ENCODE measurements at places on chromosomes 1 and 21.

DNA sequence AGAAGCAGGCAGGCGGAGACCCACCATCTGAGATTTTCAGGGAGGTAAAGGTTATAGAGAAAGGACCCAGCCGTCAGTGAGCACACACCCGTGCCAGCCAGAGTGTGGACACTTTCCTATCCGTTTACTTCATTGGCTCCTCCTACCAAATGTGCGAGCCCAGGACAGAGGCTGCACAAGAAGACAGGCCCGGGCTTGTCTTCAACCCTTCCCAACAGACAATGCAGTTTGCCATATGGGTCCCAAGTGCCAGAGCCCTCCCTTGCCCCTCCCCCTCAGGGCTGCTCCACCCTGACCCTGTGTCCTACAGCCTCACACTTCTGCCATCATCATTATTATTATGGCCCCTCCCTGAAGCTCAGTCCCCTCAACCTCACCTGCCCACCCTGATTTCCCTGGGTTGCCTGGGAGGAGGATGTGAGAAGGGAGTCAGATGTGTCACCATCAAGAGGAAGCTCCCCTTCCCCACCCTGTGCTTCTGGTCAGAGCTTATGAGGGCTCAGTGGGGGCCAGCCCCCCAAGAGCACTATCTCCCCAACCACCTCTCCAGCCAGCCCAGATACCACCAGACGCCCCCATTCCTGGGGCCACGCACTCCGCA lies 9.4 kb downstream of the LAPTM5 start:
- peak; percentile 22 for DNase-seq

DNA sequence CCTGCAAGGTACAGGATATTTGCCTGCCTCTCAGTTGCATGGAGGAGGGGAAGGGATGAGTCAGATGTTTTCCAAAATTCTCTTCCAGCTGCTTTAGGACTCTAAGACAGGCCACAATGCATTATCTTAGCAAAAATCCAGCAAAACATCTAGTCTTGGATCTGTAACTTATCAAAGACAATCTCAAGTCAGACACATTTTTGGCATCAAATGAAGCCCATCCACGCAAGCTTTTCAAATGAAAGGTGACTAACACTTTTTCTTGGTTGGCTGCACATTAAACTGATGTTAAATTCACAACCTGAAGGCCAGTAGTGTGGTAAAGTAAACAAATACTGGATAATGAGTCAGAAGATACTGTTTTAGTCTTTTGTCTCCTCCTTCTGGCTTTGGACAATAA lies 21.3 kb downstream of the FAM78B start:
- DNase-seq: no peak

- no peak for DNase-seq
Observed at GRCh38 chr21:41876396-41876795, 2.7 kb downstream of the PRDM15 start.

- no peak for DNase-seq
Observed at GRCh38 chr1:209651138-209651587, 1.1 kb downstream of the LAMB3 start.

- no peak for DNase-seq
Observed at GRCh38 chr1:245578308-245578707, 423.5 kb downstream of the KIF26B start.

GRCh38 chr21:42568376-42568775 lies 54.7 kb downstream of the SLC37A1 start:
- no peak for DNase-seq

DNA sequence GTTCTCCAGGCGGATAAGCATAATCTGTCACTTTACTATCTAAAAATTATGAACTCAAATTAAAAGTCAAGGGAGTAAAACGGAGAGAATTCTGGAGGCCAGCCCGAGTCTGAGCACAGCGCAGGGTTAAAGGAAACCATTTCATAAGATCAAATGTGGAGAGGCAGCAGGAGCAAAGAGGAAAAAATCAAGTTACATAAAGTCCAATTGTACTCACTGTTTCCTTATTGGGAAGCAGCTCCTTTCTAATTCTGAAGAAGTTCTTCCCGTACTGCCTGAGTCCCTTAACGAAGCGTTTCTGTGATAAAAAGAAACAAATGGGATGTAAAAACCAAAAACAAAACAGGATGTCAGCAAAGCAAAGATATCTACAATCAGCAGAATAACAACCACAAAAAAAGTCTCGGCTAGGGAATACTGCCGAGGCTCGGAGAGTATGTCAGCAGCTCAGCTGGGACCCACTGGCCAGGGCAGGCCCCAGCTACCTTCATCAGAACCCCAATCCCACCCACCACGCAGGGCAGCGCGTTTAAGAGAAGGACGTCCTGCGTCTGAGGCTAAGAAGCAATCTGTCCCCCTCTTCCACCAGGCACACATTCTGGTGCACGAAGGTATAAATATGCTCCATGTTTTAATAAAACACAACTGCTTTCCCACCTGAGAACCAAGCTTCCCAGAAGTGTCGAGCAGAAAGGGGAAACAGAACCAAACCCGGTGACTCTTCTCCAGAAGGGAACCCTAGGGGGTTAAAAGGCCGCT lies 104.8 kb downstream of the SLC45A1 start:
- DNase-seq: no peak

- no peak for DNase-seq
Observed at GRCh38 chr1:221117133-221117532, 237.9 kb downstream of the HLX start.

GRCh38 chr1:224339442-224340033 lies 9.6 kb upstream of the NVL start:
- no peak for DNase-seq

GRCh38 chr1:228004331-228004855 lies 2.4 kb upstream of the WNT3A start:
- DNase-seq: no peak

DNA sequence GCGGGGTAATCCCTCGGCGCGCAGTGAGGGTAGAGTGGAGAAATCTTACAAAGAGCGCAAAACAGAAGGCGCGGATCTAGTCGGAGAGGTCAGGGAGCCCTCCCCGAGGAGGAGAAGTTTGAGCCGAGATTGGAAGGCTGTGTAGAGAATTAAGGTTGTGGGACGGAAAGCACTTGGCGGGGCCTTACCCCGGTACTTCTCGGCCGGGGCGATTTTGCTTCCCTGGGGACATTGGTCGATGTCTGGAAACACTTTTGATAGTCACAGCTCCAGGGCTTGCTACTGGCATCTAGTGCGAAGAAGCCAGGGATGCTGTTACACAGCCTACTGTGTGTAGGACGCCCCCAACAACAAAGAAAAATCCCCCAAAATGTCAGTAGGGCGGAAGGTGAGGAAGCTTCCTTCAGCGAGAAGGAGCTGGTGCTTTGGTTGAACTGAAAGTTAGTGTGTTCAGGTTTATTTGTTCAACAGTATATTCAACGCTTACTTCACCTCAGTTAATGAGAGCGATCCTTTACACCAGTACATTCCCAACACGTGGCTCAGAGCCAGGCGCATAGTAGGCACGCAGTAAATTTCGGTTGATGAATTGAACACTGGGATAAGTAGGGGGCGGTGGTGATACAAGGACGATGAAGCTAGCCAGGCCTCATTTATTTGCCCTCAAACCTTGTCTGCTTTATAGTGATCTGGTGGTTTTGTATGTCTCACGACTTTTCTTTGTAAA lies 807 bp downstream of the CEP85 start:
- peak; percentile 38 for DNase-seq

GRCh38 chr1:208668991-208669390 lies 424.8 kb upstream of the PLXNA2 start:
- no peak for DNase-seq

DNA sequence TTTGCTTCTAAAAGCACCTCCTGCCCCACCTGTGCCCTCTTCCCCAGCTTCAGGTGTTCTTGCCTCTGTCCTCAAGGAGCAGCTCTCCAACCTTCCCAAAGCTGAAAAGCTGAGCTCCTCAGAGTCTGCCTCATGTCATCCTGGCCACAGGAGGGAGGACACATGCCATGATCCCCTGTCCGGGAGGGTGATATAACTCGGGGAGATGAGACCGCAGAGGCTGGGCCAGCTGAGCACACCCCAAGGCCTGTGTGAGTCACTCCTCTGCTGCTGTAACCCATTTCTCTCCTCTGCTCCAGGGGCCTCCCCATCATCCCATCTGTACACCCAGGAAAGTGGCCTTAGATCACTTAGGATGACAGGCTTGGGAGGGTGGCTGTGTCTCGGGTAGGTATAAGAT lies 49.8 kb downstream of the EPHB2 start:
- DNase-seq: no peak

Data from A673 (cell line).